H7 (cell line): ENCODE measurements at places on chromosomes 2 and 18. TPM values are rescaled to one million over a fixed set of nuclear protein-coding genes. Genes with fewer than 3 reads are reported as not detected.

- no peak for DNase-seq
Measured at GRCh38 chr2:173866874-173867618, 98.1 kb downstream of the SP3 start.

Gene SLC9A4
- not detected in 2 replicates for total RNA-seq

GRCh38 chr2:30265052-30266015, 34.0 kb downstream of the LBH start:
- no peak for DNase-seq

DNA sequence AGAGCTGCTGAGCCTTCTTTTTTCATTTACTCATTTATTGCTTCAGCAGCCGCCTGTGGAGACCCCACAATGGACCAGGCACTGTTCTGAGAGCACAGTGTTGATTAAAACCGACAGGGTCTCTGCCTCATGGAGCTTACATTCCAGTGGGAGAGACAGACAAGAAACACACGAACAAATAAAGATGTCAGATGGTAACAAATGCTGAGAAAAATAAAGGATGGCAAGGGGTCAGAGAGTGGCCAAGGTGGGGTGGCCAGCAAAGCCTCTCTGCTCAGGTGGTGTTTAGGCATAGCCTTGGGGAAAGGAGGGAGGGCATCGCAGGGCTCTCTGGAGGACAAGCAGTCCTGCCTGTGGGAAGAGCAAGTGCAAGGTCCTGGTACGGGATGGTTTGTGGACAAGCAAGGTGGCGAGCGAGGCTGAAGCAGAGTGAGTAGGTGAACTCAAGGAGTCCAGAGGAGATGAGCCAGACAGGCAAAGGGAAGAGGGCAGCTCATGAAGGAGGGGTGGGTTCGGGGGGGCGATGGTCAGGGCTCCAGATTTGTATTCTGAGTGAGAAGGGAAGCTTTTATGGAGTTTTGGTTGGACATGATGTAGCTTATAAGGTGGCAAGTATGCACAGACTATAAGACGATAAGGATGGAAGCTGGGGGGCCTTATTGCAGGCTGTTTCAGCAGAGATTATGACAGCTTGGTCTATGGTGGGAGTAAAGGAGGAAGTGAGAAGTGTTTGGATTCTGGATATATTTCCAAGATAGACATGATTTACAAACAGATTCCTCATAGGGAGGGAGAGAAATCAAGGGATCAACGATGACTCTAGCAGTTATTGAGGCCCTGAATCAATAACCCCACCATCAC, 8.8 kb upstream of the ITGB6 start:
- DNase-seq = no peak

GRCh38 chr2:28991021-28991420, 9.9 kb downstream of the TOGARAM2 start:
- no peak for DNase-seq

- DNase-seq = peak; percentile 55
Measured at GRCh38 chr2:73256618-73256922, 22.5 kb downstream of the CCT7 start.

DNA sequence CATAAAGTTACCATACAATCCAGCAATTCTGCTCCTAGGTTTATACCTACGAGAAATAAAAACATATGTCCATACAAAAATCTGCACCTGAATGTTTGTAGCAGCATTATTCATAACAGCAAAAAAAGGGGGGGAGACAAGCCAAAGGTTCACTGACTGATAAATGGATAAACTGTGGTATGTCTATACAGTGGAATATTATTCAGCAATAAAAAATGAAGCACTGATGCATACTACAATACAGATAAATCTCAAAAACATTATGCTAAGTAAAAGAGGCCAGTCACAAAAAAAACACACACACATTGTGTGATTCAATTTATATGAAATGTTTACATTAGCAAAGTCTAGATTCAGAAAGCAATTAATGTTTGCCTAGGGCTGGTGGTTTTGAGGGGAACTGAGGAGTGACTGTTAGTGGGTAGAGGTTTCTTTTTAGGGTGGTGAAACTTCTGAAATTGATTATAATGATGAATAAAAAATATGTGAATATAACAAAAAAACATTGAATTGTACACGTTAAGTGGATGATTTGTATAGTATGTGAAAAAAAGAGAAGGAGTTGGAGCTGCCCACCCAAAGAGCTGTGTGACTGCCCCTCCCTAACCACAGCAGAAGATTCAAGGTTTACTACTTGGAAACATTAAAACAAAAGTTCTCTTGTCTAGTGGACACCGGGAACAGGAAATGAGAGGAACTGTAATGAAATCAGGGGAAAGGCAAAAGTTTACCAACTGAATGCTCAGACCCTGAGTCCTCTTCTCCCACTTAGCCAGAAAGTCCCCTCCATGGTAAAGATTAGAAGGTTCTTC, 13.4 kb downstream of the COLEC12 start:
- no peak for DNase-seq

GRCh38 chr2:214593727-214594126, 182.9 kb downstream of the VWC2L start:
- peak; percentile 7 for DNase-seq

Gene IL36B
- not detected in 2 replicates for total RNA-seq

Gene ERBB4
- total RNA-seq = 0.78 and 5.7 TPM in 2 replicates

DNA sequence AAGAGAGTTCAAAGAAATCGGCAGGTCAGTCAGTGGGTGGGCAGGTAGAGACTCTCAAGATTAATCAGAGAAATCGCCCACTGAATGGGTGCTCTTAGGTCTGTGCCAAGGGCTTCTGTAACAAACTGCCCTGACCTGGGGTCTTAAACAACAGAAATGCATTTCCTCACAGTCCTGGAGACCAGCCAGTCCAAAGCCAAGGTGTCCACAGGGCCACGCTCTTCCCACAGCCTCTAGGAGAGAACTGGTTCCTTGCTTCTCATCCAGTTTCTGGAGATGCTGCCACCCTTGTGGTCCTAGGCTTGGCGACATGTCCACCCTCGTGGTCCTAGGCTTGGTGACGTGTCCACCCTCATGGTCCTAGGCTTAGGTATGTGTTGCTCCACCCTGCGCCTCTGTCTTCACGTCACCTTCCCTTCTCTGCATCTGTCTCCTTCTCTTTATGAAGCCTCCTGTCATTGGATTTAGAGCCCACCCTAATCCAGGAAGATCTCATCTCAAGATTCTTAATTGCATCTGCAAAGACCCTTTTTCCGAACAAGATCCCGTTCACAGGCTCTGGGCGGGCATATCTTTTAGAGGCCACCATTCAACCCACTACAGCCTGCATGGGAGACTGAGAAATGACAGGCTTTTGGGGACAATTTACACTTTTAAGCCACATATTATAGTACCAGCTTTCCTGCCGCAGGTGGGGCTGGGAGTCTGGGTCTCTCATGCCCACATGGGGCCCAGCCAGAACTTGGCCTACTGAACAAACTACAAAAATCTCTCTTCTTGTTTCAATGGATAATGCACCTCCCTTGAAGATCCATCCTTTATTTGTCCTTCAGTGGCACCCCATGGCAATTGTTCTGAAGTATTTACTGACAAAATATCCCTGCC, 161.3 kb downstream of the ASB1 start:
- peak; percentile 12 for DNase-seq

DNA sequence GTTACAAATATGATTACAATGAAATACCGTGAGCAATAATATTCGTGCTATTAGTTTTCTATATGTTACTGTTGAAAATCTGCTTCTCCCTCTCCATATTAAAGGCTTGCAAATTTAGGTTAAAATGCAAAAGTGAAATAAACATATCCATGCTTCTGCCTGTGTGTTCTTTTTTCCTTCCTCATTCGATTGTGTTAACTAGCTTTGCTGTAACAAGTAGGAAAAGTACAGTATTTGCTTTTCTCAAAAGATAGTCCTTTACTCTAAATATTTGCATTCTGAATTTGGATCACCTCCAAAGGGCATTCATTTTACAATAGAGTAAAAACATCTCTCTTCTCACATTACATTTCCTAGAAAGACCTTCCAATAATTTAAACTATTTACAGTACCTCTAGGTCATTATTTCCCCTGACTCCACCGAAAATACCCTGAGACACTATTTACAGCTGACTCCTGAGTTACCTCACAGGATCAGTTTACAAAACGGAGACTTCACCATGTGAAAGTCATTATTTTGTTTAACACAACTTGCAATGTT, 835.0 kb upstream of the FANCL start:
- DNase-seq = no peak

Gene CD302
- total RNA-seq = 0.33 and 1.2 TPM in 2 replicates

GRCh38 chr2:146414456-146414855, 1430.4 kb upstream of the ACVR2A start:
- no peak for DNase-seq

DNA sequence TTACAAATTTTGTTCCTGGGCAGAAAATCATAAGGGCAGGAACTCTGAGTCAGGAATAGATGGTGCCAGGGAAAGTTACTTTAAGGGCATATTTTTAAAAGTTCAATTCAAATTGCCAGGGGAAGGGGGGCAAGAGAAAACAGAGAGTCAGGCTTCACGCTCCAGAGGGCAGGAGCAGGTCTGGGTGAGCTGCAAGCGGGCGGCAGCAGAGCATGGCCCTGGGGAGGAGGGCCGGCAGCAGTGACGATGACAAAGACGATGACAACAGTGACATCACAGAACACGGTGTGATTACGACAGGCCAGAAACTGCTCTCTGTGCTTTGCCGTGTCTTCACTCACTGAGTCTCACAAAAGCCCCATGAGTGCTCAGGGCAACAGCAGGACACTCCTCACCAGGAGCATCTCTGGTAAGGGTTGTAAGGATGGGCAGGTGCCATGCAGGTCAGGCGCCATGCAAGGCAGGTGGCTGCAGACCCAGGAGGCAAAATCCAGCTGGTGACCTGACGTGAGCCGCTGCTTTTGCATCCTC, 23.3 kb downstream of the CHST10 start:
- DNase-seq = peak; percentile 8

DNA sequence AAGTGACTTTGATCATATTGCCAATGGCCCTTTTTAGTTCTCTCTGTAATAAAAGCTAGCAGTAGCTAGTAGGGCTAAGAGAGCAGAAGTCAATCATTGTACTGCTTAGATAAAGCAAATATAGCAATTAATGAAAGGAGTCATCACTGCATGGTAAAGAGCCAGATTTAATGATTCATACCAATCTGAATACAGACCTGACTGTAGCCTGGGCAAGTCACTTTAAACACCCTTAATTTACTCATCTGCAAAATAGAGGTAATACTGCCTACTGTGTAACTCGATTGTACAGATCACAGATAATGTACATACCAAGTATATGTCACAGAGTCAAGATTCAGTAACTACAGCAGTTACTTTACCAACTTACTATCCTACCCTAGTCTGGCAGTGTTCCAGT, 63.6 kb downstream of the ASXL2 start:
- no peak for DNase-seq

Gene MEP1B
- total RNA-seq = not detected in 2 replicates

Gene CERKL
- 0.14 and 0.15 TPM in 2 replicates for total RNA-seq

GRCh38 chr2:3105814-3106569, 271.6 kb downstream of the EIPR1 start:
- no peak for DNase-seq

- peak; percentile 86 for DNase-seq
Measured at GRCh38 chr2:287911-288757, at the start of gene ALKAL2. Gene ALKAL2 (minus strand): TSS chr2:288091. CDS start chr2:287835, 256 bp downstream.

Gene PAX3
- not detected in 2 replicates for total RNA-seq

Gene COLEC11
- total RNA-seq = 0.07 TPM in 1 of 2 replicates, not detected in the other

- no peak for DNase-seq
Measured at GRCh38 chr18:35158728-35159450, 81.9 kb upstream of the ZNF397 start.

Gene NCKAP1
- 135 and 178 TPM in 2 replicates for total RNA-seq

Gene FAM161A
- total RNA-seq = 4.1 and 7.8 TPM in 2 replicates

DNA sequence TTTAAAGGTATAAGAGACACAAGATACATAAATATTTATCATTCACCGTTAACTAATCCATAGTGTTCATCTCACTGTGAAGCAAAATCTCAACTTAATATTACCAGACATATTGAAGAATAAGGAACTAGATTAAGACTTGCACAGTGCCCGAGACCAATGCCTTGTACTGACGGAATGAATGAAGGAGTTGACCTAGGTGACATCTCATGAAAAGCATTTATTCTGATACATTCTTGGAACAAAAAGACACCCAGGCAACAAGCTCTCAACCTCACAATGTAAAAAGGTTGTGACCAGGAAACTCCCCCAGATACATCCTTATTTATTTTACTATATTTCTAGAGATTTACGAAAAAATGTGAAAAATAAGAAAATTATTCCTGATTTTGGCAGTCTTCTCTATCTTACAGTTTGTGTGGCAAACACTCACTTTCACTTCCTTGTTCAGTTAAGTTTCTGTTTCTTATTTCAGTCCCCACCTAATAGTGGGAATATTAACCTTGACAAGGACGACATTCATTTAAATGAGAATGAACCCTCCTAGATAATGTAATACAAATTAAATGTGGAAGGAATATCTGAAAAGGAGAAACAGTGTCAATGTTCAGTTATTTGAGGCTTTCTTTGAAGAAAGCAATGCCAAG, 28.4 kb downstream of the M1AP start:
- DNase-seq = no peak

GRCh38 chr2:197873293-197873701, 68.9 kb downstream of the PLCL1 start:
- DNase-seq = no peak

Gene ST6GAL2
- 13.1 and 14.3 TPM in 2 replicates for total RNA-seq

Gene RAB17
- total RNA-seq = 23.3 and 25.5 TPM in 2 replicates
